ENCODE measurements at places on chromosomes 1 and 21.

- DNase-seq, result no peak
These were observed 82.0 kb upstream of the ROR1 start for GRCh38 chr1:63691701-63692425.

DNA sequence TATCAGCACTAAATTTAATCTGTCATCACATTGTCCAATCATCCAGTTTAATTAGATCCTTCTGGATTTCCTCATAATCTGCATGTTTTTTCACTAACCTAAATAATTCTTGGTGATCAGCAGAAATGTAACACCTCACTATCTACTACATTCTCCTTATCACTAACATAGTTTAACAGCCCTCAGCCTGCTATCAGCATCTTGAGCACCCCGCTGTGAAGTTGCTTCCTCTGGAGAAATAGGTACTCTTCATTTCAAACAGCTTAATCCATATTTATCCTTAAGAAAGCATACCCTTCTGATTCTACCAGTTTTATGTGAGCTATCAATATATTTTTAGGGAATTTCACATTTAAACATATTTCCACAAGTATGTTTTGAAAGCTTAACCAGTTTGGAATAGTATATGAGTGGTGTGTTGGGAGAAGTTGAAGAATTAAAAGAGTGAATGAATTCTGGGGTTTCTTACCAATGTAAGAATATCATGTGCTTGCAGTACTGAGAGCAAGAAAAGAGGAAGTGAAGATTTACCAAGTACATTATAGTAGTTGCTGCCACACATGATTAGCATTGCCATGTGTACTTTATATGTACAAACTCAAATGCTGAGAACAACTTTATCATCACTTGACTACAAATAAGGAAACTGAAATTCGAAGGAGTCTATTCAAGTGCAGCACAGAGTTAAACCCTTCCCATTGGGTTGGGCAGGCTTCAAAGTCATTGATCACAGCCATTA lies 771.1 kb upstream of the ADGRL4 start:
- no peak for DNase-seq

- no peak for DNase-seq
These were observed 10.4 kb downstream of the CBR3 start for GRCh38 chr21:36145259-36145658.

GRCh38 chr1:203558064-203558760 lies 64.3 kb downstream of the OPTC start:
- DNase-seq, result no peak

- DNase-seq, result no peak
These were observed 108.2 kb upstream of the OLIG2 start for GRCh38 chr21:32917362-32918135.

- no peak for DNase-seq
These were observed 33.6 kb upstream of the DENND1B start for GRCh38 chr1:197808880-197809279.

DNA sequence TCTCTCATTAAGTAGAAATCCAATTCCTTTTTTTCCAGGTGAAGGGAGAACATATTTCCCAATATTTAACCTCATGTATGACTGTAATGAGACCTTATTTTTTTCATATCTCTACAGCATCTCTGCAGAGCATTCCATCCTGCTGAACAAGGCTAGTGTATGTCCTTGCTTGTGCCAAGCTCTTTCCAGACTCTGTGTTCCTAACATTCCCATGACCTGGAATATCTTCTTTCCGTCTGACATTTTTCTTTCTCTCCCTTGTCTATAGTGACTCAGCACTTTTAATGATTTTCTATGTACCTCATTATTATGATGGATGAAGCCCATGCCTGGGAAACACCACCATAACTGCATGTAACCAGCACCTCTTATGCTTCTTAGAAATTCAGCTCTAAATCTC lies 278.3 kb upstream of the NRIP1 start:
- DNase-seq, result no peak

- no peak for DNase-seq
These were observed 5.0 kb downstream of the CCNL2 start for GRCh38 chr1:1394116-1394515.
